Thoracic aorta (tissue), 2 donors: ENCODE measurements at places on chromosomes 7 and 10. TPM values are rescaled to one million over a fixed set of nuclear protein-coding genes. Genes with fewer than 3 reads are reported as not detected.

Gene IKZF1
- total RNA-seq, result 24.4 TPM

Gene VWDE
- not detected for total RNA-seq

Gene CRHR2
- total RNA-seq, result not detected

Gene LEP
- not detected for total RNA-seq

Gene SLC29A4
- 0.21 TPM for total RNA-seq

DNA sequence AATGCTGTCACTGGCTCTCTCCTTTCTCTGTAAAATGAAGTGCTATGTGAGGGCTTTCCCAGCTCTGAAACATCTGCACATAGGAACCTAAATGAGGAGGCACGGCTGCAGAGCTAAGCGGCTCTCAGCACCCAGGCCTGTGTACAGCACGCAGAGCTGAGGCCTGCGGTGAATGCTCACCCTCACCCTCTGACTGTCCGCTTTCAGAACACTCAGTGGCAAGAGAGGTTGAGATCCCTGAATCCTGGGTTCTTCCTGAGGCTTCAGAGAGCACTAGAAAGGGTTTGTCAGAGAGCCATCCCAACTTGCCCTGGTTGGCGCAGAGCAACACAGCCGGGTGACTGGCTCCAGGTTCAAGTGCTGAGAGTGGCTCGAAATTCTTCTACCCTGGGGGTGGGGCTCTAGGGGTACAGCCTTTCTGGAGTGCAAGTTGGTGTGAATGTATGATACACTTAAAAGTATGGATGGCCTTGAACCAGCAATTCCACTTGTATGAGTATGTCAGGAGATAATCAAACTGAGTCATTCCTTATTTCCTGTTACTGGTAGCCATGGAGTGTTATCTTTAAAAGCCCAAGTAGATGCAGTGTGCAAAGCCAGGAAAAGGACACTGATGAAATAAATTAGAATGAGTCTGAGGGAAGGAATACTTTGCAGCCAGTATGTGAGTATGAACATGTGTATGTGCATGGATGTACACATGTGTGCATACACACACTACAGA, 1.7 kb upstream of the CCDC201 start:
- no peaks in the 10 kb centered on the region for H3K27me3 ChIP-seq
- no peak overlapping the region for H3K4me3 ChIP-seq
- DNase-seq, result no peak
- no peaks in the 10 kb centered on the region for H3K36me3 ChIP-seq

DNA sequence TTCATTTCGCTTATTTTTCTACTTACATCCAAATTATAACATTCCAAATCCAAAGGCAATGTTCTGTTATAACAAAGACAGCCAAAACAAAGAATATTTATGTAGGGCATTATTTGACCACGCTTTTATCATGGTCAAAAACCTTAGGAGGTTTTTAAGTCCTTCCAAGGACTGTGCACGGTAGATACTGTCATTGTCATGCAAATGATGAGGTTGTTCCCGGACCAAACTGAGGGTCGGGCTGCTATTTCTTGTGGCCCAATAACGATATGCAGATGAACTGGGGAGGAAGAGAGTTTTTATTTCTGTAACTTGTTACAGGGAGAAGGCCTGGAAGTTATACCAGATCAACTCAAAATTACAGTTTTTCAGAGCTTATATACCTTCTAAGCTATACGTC, 56.6 kb upstream of the STEAP4 start:
- H3K4me1 ChIP-seq, result no peaks in the 10 kb centered on the region
- no peak overlapping the region for H3K4me3 ChIP-seq
- no peak overlapping the region for H3K27ac ChIP-seq
- no peaks in the 10 kb centered on the region for H3K36me3 ChIP-seq

- H3K4me3 ChIP-seq, result no peak overlapping the region
- H3K27me3 ChIP-seq, result no peaks in the 10 kb centered on the region
- no peaks in the 10 kb centered on the region for H3K36me3 ChIP-seq
These were observed 63.1 kb downstream of the PWWP2B start for GRCh38 chr10:132460071-132460470.

DNA sequence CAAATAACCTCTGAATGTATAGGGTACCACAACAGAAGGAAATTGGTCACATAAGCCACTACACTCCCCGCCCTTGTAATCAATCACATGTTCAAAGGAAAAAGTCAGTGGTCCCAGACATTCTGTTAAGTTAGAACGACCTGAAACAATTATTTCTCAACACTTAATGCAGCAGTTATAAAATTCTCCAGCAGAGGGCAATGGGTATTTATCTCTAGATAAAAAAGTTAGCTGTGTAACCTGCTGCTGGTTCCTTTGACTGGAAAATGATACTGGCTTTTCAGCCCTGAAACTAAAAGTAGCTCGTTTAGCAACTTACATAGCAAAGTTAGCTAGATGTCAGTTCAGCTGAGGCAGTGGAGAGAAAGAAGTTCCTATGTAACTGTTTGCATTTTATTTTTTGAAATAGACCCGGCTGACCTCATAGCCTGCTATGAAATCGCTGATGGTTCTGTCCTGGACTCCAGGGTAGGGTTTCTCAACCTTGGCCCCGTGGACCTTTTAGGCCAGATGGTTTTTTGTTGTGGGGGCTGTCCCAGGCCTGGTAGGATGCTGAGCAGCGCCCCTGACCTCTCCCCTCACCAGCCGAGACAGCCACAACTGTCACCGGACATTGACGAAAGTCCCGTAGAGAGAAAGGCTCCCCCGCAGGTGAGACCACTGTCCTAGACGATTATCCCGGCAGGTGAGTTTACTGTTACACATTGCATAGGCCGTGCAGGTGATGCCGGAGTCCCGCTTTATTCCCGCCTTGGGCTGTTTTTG, 40.2 kb upstream of the PROSER2 start:
- H3K4me3 ChIP-seq, result no peak overlapping the region
- H3K4me1 ChIP-seq, result no peaks in the 10 kb centered on the region
- no peak overlapping the region for H3K27ac ChIP-seq
- no peak for DNase-seq
- H3K27me3 ChIP-seq, result no peaks in the 10 kb centered on the region

DNA sequence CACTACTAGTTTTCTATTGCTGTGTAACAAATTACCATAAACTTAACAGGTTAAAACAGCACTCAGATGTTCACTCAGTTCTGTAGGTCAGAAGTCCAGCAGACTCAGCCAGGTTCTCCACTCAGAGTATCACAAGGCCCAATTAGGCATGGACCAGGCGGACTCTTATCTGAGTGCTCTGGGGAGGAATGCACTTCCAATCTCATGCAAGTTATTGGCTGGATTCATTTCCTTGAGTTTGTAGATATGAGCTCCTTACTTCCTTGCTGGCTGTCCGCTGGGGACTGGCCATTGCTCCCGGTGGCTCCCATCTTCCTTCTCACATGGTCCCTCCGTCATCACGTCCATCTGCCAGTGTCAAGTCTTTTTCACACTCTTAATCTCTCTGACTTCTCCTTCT, 137.0 kb upstream of the PRR15 start:
- H3K27me3 ChIP-seq, result no peaks in the 10 kb centered on the region
- no peaks in the 10 kb centered on the region for H3K36me3 ChIP-seq
- no peak overlapping the region for H3K4me3 ChIP-seq
- H3K27ac ChIP-seq, result no peak overlapping the region
- no peak for DNase-seq
